ENCODE measurements at places on chromosomes 11 and 22. TPM values are rescaled to one million over a fixed set of nuclear protein-coding genes. Genes with fewer than 3 reads are reported as not detected.

GRCh38 chr11:21364866-21365624 is 695.7 kb downstream of the NELL1 start:
- DNase-seq = no peak

Gene KCNJ11
- 0.48 TPM for total RNA-seq

GRCh38 chr11:96706761-96707160 is 316.9 kb downstream of the JRKL start:
- DNase-seq = no peak

Gene LRP4
- total RNA-seq = 4.1 TPM

DNA sequence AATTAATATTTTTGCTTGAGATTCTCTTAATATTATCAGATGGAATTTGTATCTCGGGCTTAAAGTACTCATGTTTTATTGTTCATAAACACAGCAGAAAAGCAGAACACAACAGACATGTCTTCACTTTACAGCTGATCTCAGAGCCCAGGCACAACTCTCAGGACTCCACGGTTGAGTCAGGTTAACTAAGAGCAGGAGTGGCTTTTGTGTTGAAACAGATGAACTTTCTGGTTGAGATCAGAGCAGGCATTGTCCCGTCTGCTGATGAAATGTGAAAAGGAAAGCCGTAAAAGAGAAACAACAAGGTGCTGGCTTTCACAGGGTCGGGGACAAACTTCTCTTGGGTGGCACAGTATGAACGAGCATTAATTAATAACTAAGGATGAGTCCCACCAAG is 49.0 kb downstream of the JHY start:
- no peak for DNase-seq

GRCh38 chr11:2902784-2903671 is 17.5 kb upstream of the CDKN1C start:
- no peak for DNase-seq

Gene MS4A8
- total RNA-seq = 4.1 TPM

- no peak for DNase-seq
These were observed 3.7 kb downstream of the MIAT start for GRCh38 chr22:26660961-26661578.

All from umbilical cord (tissue), 2 donors.